ENCODE measurements at places on chromosomes 12 and 14.

- no peak for DNase-seq
These were observed 11.2 kb upstream of the PNMA1 start for GRCh38 chr14:73725116-73726024.

DNA sequence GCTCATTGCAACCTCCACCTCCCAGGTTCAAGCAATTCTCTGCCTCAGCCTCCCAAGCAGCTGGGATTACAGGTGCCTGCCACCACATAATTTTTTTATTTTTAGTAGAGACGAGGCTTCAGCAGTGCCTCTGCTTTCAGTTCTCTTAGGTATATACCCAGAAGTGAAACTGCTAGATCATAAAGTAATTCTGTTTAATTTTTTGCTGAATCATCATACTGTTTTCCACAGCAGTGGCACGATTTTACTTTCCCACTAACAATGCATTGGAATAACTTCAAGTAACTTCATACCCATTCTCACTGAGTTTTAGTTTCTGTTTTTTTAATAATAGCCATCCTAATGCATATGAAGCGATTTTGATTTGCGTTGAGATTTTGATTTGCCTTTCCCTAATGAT, 148.0 kb upstream of the G2E3 start:
- no peak for DNase-seq

DNA sequence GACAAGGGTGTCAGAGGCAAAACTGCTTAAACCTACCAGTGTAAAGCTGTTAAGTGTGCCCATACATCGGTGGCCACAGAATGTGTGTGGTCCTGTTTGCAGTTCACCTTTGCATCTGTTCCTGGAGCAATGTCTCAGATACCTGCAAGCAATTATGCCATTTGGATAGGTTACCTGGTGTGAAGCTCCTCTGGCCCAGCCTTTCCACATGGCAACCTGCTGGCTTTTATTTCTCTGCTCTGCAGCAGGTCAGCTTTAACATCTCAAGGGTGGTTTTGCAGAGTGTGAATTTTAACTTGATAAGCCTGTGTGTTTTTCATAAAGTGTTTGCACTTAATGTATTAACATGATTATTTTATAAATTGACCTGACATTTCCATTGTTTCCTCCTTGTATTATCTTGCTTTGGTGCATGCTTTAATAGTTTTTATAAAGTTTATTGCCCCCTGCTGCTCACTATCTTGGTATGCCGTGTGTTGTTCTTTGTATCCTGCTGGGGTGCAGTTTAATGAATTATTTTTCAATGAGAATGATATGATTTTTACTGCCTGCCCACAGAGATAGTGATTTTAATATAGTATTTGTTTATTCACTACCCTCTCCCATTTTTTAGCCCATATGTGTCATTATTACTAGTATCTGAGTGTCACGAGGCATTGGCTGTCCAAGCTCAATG, 403.8 kb downstream of the NPAS3 start:
- DNase-seq = no peak

- DNase-seq = peak; percentile 65
These were observed 5.0 kb downstream of the PPTC7 start for GRCh38 chr12:110577864-110578693.

DNA sequence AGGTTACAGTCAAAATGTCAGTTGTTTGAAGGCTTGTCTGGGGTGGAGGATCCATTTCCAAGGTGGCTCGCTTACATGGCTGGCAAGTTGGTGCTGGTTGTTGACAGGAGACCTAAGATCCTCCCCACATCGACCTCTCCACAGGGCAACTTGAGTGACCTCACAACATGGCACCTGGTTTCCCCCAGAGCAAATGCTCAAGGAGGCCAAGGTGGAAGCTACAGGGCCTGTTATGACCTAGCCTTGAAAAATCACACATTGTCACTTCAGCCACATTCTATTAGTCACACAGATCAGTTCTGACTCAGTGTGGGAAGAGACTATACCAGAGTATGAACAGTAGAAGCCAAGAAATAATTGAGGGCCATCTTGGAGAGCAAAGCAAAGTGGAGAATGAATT, 11.3 kb upstream of the GNG2 start:
- DNase-seq = no peak

GRCh38 chr12:121961195-121961879, 42.9 kb downstream of the CFAP251 start:
- DNase-seq = no peak

All from lung microvascular endothelial cell (primary cell).